ENCODE measurements at places on chromosomes 5 and 9.

- DNase-seq: no peak
These were observed 26.9 kb downstream of the HMGCR start for GRCh38 chr5:75363726-75364495.

GRCh38 chr5:139457653-139458306, 4.8 kb downstream of the ECSCR start:
- DNase-seq: no peak

DNA sequence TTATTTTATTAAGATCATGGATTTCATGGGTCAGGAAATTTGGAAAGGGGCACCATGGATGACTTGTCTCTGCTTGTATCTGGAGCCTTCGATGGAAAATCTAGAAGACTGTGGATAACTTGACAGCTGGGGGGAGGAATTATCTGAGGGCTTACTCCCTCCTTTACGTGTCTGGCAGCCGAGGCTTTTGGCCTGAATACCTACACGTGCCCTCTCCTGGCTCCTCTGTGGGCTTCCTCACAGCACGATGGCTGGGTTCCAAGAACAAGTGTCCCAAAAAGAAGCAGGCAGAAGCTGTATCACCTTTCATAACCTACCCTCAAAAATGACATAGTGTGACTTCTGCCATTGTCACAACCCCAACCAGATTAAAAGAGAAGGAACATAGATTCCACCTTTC, 228.9 kb downstream of the GRIA1 start:
- no peak for DNase-seq

DNA sequence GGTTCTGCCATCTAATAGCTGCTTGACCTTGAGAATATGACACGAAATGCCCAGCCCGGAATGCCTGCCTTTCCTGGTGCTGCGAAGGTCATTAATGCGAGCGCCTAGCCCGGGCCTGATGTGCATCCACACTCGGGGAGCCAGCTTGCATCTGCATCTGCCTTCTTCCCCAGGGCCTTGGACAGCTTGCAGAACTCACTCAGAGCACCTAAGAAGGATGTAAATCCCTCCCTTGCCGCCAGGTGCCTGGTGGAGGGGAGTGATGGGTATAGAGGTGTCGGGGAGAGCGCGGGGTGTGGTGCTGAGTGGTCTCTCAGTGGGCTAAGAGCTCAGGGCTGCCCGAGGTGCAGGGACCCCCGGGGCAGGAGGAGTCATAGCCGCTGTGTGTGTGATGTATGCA, 127.2 kb downstream of the MRPL36 start:
- DNase-seq: no peak

- no peak for DNase-seq
These were observed 204.8 kb upstream of the RASEF start for GRCh38 chr9:83267741-83268140.

DNA sequence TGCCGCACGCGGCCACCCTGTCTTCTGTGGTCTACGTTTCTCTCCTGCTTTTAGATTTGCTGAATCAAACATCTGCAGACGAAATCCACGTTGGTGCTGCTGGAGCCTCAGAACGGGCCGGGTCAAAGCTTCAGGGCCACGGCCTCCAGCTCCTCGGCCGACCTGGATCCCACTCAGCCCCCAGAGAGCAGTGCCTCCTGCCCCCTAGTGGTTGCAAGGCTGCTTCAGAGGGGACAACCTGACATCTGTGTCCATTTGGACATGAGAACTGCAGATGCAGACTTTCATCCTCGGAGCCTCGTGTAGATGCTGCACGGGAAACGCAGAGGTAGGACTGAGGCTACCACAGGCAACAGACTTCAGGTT, 23.0 kb upstream of the SLC6A3 start:
- DNase-seq: peak; percentile 48

GRCh38 chr9:87255431-87256155, 242.1 kb upstream of the DAPK1 start:
- DNase-seq: no peak

GRCh38 chr9:94867281-94867841, 140.9 kb downstream of the AOPEP start:
- DNase-seq: no peak

DNA sequence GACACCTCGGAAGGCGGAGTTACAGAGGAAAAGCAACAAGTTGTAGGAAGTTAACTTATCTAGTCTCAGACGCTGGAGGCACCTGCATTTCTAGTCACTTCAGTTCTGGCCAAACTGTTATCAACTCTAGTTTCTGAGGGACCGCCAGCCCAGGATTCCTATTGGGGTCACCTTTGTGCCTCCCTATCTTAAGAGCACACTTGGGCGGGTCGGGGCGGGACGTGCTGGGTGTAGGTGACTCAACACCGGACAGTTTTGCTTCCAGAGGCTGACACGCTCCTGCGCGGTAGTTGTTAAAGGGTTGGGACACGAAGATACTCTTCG, 679 bp upstream of the KDM4C start:
- peak; percentile 76 for DNase-seq

DNA sequence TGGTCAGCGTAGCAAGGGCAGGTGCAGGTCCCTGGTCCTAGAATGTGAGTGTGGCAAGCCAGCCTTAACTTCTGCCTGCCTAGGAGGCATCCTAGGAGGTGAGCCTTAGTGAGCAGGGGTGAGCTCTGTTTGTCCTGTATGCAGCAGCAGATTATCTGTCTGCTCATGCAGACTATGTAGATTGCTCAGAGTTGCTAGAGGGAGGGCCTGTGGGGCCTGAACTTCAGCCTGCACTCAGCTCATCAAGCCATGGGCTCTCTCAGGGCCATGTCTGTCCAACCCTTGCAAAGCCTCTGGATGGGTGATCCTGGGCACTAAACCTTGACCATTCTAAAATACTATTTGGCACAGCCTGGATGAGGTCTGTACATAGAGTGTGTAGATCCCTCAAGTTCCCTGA, 8.5 kb upstream of the CTSL start:
- no peak for DNase-seq

- DNase-seq: no peak
These were observed 21.3 kb upstream of the EBF1 start for GRCh38 chr5:159121061-159121460.

DNA sequence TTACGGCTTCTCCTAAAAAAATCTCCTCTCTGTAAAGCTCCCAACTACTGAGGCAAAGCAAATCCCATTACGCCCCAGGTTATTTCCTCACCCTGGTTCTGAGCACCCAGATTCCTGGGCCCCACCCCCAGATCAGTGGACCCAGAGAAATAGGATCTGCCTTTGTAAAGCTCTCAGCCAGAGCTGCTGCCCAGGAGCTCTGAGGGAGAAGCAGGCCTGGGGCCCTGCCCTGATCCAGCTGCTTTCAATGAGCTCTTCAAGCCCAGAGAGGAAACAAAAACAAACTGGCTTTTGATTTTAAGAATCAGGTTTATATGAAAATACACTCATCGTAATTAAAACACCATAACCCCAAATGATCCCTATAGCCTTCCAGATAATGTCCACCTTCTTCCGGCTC, 124.5 kb downstream of the C5orf15 start:
- DNase-seq: no peak

- peak; percentile 80 for DNase-seq
These were observed 12.7 kb upstream of the CCL27 start for GRCh38 chr9:34675048-34675714.

- DNase-seq: no peak
These were observed 40.5 kb downstream of the PTTG1 start for GRCh38 chr5:160462167-160462566.

DNA sequence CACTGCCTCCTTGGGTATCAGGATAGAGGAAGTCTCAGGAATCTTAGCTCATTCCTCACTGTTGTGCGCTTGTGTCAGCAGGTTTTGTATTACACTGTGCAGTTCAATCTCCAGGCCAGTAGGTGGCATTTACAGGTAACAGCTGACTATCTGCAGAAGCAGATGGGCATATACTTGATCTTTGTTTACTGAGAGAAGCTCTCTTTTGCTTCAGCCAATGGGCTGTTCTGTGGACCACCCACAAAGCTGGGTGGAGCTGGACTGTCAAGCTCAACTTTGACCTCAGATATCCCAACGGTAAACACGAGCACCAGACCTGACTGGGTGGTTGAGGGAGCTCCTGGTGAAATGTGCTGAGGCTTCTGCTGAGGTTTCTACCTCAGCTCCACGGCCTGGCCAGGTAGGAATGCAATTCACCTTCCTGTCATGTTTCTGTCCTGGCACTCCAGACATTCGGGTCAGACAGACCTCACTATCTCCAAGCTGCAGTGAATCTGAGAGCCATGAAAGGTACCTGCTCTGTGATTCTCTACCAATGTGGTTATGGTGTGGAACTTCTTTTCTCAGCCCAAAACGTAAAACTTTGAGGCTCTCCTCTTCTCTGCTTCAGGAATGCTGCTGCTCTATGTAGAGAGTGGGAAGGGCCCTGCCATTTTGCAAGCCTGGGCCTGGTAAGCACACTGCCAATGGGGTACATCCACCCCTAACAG, 167.9 kb upstream of the ACTBL2 start:
- DNase-seq: no peak

DNA sequence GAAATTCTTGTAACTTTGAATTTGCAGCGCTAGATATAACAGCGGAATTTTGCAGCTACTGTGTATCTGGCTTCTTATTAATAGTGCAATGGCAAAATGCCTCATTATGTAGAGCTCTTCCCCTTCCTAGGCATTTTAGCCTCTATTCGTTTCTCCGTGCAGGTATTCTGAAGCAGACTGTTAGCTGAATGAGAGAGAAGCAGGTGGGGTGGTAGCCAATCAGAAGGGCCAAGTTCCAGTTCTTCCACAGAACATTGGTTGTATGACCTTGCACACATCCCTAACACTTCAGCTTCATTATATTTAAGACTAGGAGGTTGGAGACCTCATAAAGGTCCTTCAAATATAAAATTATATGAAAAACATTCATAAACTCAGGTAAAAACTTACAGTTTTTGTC, 1.2 kb upstream of the VPS13A start:
- no peak for DNase-seq

- DNase-seq: no peak
These were observed 2.9 kb upstream of the NXNL2 start for GRCh38 chr9:88531920-88532698.

DNA sequence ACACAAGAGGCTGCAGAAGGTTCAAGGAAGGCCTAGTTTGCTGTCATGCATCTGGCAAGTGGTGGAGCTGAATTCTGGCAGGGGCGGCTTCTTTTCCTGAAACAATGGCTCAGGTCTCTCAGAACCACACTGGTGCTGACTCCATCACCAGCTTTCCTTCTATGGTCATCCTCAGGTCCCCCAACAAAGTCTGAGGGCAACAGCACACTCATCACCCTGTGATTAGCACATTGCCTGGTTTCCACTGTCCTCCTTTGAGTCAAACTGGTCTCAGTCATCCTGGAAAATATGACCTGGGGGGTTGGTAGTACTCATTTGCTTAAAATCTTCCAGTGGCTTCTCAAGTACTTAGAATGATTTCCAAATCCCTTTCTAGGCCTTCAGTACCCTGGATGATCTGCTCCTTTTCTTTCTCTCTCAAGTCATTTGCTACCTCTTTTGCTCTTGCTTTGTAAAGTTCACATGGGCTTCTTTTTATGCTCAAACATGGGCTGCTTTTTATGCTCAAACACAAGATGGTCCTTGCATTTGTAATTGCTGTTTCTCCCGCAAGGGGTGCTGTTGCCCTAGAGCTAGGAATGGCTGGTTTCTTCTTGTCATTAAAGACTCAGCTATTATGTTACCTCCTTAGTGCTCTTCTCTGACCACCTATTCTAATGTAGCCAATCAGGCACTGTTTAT, 144.9 kb downstream of the ALDH1A1 start:
- no peak for DNase-seq

GRCh38 chr9:71984403-71984802, 73.0 kb downstream of the C9orf85 start:
- no peak for DNase-seq

GRCh38 chr5:95861221-95861863, 38.8 kb upstream of the GLRX start:
- DNase-seq: no peak

GRCh38 chr5:146647656-146648199, 131.7 kb upstream of the GPR151 start:
- no peak for DNase-seq

- peak; percentile 4 for DNase-seq
These were observed 37.7 kb downstream of the PCDHAC2 start for GRCh38 chr5:141003791-141004611.
